ENCODE measurements at places on chromosomes 3 and 15. TPM values are rescaled to one million over a fixed set of nuclear protein-coding genes. Genes with fewer than 3 reads are reported as not detected.

DNA sequence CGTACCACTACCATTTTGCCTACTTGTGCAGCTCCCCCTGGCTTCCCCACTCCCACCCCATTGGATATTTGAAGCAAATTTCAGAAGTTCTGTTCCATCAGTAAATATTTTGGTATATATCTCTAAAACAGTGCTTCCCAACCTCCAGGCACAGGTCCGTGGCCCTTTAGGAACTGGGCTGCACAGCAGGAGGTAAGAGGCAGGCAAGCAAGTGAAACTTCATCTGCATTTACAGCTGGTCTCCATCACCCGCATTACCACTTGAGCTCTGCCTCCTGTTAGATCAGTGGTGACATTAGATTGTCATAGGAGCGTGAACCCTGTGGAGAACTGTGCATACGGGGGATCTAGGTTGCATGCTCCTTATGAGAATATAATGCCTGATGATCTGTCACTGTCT is 97.2 kb upstream of the LRRFIP2 start:
- no peak for DNase-seq

DNA sequence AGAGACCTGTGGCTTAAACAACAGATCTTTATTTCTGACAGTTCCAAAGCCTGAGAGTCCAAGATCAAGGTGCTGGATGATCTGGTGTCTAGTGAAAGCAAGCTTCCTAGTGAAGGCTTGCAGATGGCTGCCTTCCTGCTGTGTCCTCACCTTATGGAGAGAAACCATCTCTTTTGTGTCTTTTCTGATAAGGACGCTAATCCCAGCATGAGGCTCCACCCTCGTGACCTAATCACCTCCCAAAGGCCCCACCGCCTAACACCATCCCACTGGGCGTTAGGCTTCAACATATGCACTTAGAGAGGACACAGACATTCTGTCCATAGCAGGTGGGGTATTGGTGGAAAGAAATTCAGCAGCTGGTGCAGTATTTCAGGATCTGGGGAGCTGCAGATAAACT is 19.8 kb upstream of the LYSMD4 start:
- no peak for DNase-seq

Gene CAMKV
- polyA plus RNA-seq = 0.13 TPM

Gene PAQR9
- polyA plus RNA-seq = 3.7 TPM

Gene LRTM1
- not detected for polyA plus RNA-seq
